Umbilical cord (tissue), 2 donors: ENCODE measurements at places on chromosomes 7 and 10. TPM values are rescaled to one million over a fixed set of nuclear protein-coding genes. Genes with fewer than 3 reads are reported as not detected.

The ABCB1 gene
- 8.7 TPM for total RNA-seq

GRCh38 chr7:35677582-35678356, 17.2 kb downstream of the HERPUD2 start:
- no peak for DNase-seq

GRCh38 chr7:28767356-28767755, 190.8 kb downstream of the TRIL start:
- no peak for DNase-seq

DNA sequence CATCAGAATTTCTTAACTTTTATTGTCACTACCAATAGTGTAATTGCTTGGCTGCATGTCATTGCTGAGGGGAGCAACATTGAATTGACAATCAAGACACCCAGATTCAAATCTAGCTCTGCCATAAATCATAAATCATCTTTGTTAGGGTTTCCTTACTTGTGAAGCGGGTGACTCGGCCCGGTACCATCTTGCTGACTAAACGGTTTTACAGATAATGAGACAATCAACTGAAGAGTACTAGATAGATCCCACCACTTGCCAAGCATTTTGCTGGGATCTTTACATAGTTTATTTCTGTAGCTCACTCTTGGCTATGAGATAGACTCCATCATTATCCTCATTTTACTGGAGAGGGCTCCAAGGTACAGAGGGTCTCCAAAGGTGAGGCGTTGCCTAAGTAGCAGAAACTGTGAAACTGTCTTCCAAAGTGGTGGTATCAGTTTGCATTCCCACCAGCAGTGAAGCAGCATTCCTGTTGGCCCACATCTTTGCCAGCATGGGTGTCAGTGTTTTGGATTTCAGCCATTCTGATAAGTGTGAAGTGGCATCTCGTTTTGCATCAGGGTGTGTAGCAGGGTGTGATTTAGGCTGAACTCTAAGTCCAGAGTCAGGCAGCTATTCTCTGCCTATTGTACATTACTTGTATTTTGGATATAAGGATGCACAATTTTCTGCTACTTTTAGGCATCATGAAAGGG, 168.7 kb upstream of the BMPER start:
- DNase-seq, result no peak
